ENCODE measurements at places on chromosomes 7 and 10. TPM values are rescaled to one million over a fixed set of nuclear protein-coding genes. Genes with fewer than 3 reads are reported as not detected.

Gene SCART1
- polyA plus RNA-seq: 2.8 TPM

Gene ACTA2
- 218 TPM for polyA plus RNA-seq

GRCh38 chr10:44511601-44512000 lies 126.7 kb upstream of the CXCL12 start:
- DNase-seq: no peak

GRCh38 chr7:45591101-45591906 lies 17.1 kb downstream of the ADCY1 start:
- DNase-seq: no peak

DNA sequence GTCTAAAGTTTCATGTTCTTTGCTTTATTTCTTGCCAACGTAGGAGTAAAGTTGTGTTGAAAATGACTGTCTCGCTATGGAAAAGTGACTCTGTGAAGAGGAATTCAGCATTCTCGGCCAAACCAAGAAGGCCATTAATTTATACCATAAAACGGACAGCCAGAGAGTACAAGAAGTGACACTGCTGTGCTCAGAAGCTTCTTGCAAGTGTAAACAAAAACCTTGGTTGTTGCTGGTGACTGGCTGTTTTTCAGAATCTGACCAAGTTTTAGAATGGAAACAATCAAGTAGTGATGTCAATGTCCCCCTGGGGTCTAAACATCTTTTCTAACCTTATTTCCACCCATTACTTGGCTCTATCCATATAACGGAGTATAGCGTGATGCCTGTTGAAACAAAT lies 201.9 kb downstream of the INHBA start:
- DNase-seq: no peak

GRCh38 chr7:150657526-150657925 lies 25.3 kb upstream of the GIMAP6 start:
- DNase-seq: no peak

DNA sequence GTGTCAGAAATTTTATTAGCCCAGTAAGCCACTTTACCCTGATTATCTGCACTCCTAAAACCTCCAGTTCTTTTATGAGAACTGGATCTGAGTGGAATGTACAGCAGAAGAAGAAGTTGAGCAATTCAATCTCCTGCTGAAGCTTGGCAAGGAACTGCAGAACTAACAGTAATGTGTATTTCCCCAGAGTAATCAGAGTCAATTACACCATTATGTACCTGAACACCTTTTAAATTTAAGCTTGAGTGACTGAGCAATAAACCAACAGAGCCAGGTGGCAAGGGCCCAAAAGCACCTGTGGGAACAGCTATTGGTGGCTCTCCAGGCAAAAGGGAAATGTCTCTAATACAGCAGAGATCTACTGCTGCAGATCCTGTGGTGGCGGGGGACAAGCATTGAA lies 40.1 kb upstream of the AKR1C2 start:
- no peak for DNase-seq

GRCh38 chr7:77894574-77895091 lies 96.1 kb downstream of the PHTF2 start:
- DNase-seq: no peak

DNA sequence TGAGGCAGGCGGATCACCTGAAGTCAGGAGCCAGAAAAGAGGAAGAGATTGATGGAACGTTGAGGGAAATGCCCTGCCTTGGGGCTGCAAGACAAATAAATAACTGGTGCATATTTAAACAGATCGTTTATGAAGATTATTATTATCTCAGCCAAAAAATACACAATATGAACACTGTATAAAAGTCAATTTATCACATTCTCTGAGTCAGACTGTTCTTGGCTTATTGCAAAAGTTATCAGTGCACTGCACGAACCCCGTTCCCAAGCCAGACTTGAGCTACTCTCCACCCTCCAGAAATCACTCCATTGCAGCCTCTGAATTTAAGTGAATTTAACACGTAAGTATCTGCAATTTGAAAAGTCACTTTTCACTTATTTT lies 1.6 kb downstream of the DNMBP start:
- no peak for DNase-seq

- DNase-seq: no peak
Observed at GRCh38 chr10:123640016-123640535, 26.1 kb upstream of the GPR26 start.

DNA sequence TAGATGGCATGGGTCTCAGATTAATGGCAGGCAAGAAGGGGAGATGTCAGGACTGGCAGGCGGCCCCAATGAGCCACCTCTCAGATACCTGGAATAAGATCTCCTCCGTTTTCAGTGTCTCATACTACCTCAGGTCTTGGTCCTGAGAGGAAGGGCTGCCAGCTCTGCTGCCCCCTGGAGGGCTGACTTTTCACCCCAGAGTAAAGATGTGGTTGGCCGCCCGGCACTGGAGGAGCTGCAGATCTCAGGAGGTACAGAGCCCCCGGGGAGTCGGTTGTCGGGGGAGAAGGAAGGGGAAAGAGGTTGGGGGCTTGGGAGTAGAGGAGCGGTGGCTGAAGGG lies 642 bp upstream of the COL13A1 start:
- no peak for DNase-seq

- no peak for DNase-seq
Observed at GRCh38 chr7:104445393-104445792, 117.0 kb downstream of the LHFPL3 start.

GRCh38 chr10:98560565-98560964 lies 113.8 kb upstream of the HPS1 start:
- no peak for DNase-seq

DNA sequence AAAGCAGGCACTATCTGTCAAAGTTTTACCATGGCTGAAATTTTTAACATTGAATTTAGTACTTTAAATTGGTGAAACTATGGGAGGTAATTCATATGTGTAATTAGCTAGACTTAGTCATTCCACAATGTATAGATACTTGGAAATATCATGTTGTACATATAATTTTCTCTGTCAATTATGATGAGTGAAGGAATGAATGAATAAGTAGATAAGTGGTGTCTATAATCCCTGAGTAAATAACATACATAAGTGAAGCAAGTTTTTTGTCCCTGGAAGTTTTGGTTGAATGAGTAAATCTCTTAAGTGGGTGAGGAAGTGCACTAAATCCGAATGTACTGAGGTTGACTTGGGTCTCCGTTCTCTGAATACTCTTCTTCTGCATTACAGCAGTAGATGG lies 201.0 kb downstream of the CSTF2T start:
- DNase-seq: no peak

DNA sequence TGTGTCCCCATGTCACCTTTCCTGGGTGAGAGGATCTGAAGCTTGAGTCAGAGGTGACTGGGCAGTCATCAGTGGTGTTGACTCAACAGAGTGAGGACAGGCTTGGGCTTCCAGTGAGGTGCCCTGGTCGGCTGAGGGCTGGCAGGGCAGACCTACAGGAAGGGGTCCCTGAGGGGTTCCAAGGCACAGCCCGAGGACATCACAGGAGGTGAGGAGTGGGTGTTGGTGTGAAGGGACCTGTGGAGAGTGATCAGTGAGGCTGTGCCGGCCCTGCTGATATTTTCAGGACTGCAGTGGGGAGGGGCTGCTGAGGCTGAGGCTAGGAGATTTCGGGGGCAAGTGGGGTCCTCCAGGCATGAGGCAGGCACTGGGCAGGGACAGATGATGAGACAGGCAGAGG lies 545.5 kb downstream of the TCERG1L start:
- DNase-seq: no peak

- DNase-seq: no peak
Observed at GRCh38 chr10:103818765-103819374, 36.5 kb downstream of the SH3PXD2A start.

Gene MDFIC
- polyA plus RNA-seq: 31.0 TPM

Gene EBLN1
- not detected for polyA plus RNA-seq

DNA sequence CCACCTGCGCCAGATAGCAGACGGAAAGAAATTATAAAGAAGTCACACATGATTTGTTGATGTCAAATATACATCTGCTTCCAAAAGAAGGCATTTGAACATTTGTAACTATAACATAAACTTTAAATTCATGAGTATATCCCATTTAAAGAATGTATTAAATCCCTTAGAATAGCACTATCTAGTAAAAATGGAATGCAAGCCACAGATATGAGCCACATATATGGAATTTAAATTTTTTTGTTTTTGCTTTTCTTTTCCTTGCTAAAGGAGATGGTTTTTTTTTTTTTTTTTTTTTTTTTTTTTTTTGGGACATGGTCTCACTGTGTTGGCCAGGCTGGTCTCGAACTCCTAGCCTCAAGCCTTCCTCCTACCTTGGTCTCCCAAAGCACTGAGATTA lies 730.8 kb downstream of the PHTF2 start:
- DNase-seq: no peak

GRCh38 chr10:109820620-109821405 lies 102.5 kb downstream of the XPNPEP1 start:
- DNase-seq: no peak

- no peak for DNase-seq
Observed at GRCh38 chr10:78802866-78803265, 265.9 kb upstream of the ZMIZ1 start.

Gene PAX2
- 151 TPM for polyA plus RNA-seq

- no peak for DNase-seq
Observed at GRCh38 chr10:8327140-8327423, 272.6 kb downstream of the GATA3 start.

DNA sequence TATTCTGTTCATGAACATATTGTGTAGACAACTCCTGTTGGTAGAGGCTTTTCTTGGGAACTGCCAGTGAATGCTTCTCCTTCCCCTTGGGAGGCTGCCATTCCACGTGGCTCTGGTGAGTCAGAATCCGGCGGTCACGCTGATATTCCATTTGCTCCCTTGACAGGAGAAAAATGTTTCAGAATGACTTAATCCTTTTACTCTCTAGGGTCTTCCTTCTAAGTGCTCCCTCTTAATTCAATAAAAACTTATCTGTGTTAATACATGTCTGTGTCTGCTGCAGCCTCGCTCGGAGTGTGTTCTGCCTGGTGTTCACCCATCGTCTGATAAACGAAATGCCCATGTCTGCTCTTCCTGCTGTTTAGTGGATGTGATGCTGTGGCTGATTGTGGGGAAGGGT lies 278.6 kb downstream of the ARHGAP12 start:
- DNase-seq: no peak

- DNase-seq: no peak
Observed at GRCh38 chr7:151415375-151416105, 5.7 kb upstream of the WDR86 start.

DNA sequence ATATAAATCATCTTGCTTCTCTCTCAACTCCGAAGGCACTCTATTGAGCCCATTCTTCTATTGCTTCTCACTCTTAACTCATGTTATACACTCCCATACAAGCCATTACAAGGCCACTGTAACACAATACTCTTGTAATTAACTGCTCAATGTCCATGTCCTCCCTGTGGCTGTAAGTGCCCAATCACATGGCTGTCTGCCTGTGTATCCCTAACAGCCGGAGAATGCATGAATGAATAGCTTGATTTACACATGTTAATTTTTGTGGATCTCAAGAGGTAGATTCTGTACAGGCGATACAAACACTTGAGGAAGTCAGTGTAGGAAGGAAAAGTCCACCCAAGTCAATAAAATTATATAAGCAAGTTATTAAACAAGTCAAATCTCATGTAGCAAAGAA lies 215.6 kb downstream of the DOCK4 start:
- peak; percentile 20 for DNase-seq

Gene MSS51
- 1.6 TPM for polyA plus RNA-seq

GRCh38 chr10:130686689-130687300 lies 550.6 kb downstream of the GLRX3 start:
- peak; percentile 18 for DNase-seq

DNA sequence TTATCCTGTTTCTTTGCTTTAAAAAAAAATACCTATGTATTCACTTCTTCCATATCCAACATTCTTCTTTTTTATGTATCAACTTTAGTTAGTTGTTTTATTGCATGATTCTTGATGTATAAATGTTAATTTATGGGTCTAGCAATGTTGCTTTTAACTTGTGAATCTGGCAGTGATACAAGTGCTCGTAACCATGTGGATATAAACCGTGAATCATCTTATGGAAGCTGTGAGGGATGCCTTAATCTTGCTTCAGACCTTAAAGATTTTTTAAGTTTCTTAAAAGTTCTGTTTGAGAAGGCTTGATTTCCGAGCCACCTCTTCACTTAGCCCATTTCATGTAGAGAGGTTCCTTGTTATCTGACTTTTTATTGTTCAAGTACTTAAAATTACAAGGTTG lies 25.9 kb downstream of the HELLS start:
- DNase-seq: no peak

Gene BTAF1
- 55.9 TPM for polyA plus RNA-seq

DNA sequence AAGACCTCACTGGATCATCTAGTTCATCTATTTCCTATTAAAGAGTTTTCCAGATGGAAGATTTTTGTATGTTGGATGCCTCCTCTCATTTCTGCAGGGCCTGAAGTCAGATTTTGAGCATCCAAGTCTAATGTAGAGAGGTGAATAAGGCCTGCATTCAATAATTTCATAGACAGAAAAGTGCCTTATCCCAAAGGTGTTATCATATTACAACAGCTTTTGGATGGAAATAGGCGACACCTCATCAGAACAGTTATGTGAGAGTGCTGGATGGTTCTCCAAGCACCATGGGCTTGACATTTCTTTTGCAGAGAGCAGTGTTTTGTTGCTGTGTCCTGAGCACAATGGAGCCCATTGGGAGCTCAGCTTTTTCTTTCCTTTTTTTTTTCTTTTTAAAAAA lies 162.4 kb upstream of the MEOX2 start:
- no peak for DNase-seq

DNA sequence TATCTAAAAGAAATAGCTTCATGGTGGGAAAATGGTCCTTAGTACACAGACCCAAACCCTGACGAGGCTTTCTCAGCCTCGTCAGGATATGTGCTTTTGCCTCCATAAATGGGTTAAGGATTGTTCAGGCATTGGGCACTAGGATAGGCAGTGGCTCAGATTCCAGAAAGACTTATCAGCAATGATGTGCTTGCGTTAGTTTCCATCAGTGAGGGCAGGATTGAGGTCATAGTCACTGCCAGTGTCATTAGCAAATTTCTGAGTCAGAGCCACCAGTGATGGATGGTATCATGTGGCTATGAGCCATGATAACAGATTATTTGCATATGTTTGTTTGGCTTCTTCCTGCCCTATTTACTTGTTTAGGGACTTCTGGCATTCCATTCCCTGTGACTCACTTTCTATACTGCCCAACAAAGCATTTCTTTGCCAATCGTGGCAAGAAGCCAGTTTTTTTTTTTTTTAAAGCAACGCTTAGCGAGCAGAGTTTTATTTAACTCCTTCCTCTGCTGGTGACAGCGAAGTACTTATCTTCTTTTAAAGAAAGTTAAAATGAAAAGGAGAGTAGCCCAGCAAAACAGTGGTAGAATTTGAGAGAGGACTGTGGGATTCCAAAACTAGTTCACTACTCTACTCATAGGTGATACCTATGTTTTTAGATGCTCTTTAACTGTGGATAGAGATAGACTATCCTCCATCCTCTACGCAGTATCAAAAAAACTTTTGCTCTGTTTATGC lies 44.4 kb downstream of the MYPN start:
- DNase-seq: peak; percentile 21

DNA sequence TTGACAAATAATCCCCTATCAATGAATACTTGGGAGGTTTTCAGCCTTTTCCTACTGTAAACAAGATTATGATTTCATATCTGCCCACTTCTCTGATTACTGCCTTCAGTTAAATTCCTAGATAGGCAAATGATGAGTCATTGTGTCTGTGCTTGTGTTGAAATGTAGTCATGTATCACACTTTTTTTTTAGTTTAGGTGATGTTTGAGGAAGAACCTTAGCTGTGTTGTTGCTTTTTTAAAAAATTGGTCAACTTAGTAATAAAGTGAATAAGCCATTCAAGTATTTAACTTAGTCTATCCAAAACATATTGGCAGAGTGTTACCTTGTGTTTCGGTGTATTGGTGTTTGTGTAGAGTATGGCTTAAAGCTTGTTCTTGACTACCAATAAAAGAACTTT lies 60.0 kb downstream of the WAC start:
- no peak for DNase-seq

All from right renal pelvis (tissue), 4 donors.